ENCODE measurements at places on chromosomes 3 and 15. TPM values are rescaled to one million over a fixed set of nuclear protein-coding genes. Genes with fewer than 3 reads are reported as not detected.

The AADACL2 gene
- not detected for polyA plus RNA-seq

DNA sequence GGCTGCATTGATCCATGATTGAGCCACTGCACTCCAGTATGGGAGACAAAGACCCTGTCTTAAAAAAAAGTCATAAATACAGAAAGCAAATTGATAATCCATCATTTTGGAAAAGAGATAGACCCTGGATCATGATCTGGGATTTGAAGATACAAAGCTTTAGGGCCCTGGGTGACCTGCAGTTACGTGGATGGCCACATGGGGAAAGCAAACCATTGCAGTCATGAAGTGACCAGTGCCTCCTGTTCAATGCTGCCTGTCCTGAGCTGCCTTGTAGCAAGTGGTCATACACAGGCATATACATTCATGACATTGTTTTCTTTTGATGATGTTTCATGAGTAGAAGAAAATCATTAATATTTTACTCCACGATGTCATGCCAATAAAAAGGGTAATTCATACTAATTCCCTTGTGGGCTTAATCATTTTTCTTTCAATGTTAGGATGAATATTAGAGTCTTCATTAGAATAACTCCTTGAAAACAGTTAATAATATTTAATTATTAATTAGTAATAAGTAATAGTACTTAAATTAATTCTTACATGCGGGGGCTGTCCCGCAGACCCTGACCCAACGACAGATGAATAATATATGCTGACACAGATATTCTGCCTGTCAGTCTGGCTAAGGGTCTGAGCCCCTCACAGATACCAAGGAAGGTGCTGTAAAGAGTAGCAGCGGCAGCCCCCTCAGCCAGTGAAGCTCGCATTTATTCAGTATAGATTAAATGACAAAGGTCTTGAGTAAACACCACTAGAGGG, 109.0 kb upstream of the UNC13C start:
- no peak for DNase-seq

DNA sequence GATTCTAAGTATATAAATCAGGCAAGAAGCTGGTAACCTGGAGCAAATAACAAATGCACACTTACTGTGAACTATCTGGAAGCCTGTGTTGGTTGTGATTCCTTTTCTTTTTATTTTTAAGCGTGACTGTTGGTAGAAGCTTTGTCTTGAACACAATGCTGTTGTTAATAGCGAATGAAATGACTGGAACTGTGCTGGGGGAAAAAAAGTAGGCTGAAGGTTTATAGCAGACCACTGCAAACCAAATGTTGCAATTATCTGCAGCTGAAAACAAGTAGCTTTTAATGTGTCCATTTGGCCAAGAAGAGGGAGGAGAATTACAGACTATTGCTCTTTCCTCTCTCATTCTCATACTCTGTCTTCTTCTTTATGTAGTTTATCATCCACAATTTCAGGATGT, 184.5 kb upstream of the DNAJC19 start:
- DNase-seq: no peak

- no peak for DNase-seq
These were observed 1100.4 kb downstream of the ROBO2 start for GRCh38 chr3:78140274-78140673.

- DNase-seq: peak; percentile 63
These were observed 482.7 kb upstream of the ADAMTS9 start for GRCh38 chr3:65170390-65171042.

DNA sequence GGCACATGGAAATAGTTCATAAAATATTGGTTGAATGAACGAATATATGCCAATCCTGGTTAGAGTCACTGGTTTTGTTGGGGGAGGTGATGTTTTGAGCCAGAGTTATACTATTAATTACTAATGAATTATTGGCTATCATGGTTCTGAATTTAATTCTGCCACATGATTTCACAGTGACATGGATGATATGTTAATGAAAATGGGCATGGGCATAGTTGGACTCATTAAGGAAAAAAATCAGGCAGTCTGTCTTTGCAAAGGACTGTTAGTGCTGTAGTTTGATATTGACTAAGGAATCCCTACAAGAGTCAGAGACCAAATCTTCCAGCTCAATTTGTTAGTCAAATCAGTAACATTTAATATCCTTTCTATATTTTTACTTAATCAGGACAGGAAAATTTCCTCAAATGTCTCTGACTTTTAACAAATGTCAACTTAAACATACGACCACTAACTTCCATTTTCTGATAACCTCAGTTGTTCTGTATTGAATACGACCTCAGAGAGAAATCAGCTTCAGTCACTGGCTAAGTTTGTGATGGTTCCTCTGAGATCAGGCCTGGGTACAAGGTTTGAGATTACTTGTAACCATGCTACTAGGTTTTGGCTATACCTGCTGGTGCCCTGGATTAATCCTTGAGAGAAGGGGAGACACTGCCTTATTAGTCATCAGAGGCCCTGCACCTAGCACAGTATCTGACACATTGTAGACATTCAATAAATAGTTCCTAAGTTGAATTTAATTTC, 13.3 kb downstream of the NFKBIZ start:
- no peak for DNase-seq

All from keratinocyte (primary cell).